ENCODE measurements at places on chromosomes 5 and 9.

DNA sequence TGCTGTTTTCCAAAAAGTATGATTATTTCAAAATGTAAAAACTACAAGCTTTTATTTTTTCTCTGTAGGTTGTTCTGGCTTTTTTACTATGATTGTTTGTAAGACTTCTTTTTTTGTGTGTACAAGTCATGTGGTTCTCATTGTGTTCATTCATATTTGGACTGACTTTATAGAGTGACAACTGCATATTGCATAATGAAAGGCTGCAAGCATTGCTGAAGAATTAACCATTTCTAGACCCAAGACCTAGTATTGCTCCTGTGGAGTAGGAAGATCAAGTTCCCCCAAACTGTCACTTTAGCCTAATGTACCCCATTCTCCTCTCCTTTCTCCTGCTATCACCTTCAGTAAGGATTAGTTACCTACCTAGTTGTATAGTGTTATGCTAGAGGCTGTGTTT, 10.0 kb downstream of the MAP1B start:
- no peak for DNase-seq

DNA sequence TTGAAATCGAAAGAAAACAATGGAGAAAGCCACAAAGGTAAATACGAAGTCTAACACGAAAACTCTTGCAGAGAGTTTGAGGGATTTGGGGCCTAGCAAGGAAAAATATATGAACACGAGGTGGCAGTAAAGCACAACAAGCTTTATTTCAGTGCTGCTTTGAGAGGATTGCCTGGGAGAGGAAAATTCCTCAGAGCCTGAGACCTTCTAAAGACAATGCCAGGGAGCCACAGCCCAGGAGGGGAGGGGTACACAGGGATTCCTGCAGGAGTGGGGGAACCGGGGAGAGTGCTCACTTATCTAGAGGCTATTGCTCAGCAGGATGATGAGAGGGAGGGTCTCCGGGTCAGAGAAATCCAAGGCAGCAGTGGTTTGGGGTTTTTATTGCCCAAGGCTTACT, 134.9 kb upstream of the ADCY2 start:
- DNase-seq: peak; percentile 12

- DNase-seq: no peak
Observed at GRCh38 chr5:6900247-6901227, 187.3 kb downstream of the TENT4A start.

DNA sequence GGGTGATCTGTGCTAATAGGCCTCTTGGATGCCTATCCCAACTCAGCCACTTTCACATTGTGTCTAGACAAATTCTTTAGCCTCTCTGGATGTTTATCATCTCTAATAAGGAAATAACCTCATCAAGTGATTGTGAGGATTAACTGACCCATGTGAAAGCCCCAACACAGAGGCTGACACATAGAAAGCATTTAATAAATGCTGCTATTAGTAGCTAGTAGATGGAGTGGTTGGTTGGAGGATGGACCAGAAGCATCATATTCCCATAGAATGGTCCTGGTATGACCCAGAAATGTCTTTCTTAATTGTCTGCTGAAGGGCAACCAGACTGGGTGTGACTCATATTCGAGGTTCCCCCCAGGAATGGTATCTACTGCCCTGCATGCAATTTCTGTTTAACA, 124.4 kb downstream of the PIK3R1 start:
- DNase-seq: no peak

GRCh38 chr5:59725392-59725767, 168.1 kb downstream of the PDE4D start:
- no peak for DNase-seq

DNA sequence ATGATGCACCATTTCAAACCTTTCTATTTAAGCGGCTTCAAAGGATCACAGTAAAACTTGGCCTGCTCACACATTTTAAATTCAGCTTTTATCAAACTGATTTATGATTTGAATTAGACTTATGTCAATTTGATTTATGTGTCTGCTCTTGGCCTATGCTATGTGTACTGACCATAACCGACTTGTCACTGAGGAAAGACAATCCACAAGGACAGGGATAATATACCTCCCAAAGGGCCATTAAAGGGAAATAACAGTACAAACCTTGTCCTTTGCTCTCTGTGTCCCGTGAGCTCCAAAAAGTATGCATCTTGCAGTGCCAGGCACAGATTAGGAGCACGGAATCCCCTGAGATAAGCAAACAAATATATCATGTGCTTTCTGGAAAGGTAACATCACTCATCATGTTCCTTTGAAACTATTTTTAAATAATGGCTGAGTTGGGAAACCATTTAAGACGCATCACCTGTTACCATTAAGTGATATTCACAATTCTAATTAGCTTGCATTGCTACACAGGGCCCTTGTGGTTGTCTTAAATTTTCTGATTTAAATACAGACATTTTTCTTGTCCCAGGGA, 31.9 kb upstream of the FTMT start:
- no peak for DNase-seq

GRCh38 chr9:135055181-135055580, 32.3 kb upstream of the OLFM1 start:
- no peak for DNase-seq

GRCh38 chr9:88291856-88292255, 96.4 kb upstream of the SPIN1 start:
- DNase-seq: no peak

DNA sequence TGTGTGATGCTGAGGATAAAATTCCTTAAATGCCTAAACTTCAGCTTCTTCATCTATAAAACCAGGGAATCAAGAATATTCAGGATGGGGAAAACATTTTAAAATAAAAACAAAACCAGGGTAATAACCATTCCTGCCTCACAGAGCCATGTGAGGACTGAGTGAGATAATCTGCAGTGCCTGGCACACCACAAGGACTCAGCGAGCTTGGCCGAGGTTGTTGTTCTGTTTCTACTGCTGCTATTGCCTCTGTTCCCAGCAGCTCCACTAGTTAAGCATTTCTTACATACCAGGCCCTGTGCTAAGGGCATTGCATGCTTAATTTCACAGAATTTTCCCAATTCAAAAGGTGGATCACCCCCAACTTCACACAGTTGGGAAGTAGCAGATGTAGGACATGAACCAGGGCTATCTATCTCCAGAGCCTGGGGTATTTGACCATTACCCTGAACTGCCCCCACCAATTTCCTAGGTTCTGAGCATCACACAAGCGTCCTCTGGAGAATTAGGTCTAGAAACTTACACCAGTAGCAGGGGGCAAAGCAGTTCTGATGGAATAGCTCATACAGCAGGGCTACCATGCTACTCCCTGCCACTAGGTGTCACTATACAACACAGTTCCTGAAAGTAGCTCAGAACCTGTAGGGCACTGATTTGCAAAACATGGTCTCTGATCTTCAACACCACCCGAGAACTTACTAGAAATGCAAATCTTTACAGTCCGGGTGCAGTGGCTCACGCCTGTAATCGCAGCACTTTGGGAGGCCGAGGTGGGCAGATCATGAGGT, 74.3 kb downstream of the LRSAM1 start:
- DNase-seq: no peak

GRCh38 chr5:74895906-74896305, 29.7 kb upstream of the FAM169A start:
- DNase-seq: peak; percentile 53

DNA sequence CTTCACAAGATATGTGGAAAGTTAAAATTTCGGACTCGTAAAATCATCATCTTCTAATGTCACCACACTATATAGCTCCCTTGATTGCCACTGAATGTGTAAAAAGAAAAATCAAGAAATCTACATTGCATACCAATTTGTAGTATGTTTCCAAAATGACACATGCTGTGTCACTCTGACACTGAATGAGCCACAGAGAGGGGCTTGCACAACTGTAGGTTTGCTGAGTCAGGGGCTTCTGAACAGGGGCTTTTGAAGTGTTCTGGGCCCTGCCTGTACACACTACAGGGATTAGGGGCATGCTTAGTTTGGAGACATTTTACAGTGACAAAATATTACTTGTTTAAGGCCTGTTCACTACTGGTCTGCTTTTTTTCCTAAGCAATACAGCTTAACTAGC, 234.4 kb upstream of the GRAMD2B start:
- no peak for DNase-seq

- DNase-seq: peak; percentile 55
Observed at GRCh38 chr5:74206579-74207550, 433.7 kb downstream of the ENC1 start.

DNA sequence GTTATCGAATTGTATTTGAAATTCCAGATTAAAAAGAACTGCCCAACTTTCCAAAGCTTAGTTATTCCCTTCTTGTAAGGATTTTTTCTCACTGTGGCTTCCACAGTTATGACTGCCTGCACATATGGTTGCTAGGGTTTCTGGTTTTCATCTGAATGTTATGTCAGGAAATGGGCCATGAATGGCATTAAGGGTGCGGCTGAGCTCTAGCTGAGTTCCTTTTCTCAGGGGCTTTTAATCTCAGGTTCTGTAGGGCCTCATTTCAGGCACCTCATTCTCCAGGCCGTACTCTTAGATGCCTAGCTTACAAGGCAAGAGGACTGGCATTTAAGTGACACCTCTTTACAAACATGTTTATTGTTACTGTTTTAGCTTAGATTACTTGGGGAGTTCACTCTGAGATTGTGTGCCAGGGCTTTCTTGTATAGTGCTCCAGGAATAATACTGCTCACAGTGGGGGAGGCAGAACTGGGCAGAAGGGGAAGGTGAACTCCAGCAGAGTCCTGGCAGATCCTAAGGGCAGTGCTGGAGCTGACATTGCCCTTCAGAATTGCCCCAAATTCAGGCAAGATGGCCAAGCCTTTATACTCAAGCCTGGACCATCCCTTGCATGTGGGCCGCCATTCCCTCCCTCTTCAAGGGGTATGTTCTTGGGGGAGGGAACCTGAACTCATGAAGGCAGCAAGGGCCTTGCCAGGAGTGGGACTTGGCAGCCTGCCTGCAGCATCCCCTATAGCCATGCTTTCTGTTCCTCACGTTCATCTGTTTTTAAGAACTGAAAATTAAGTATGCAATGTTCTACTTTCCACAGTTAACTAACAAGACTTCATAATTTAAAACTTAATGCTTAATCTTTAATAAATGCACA, 111.5 kb downstream of the KDM4C start:
- DNase-seq: no peak

DNA sequence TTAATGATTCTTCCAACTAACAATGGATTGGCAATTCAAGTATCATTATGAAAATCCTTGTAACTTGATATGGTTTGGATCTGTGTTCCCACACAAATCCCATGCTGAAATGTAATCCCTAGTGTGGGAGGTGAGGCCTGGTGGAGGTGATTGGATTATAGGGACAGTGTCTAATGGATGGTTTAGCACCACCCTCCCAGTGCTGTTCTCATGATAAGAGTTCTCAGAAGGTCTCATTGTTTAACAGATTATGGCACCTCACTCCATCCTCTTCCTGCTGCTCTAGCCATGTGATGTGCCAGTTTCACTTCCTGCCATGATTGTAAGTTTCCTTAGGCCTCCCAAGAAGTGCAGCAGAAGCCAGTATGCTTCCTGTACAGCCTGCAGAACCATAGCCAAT, 1116.2 kb upstream of the EDIL3 start:
- DNase-seq: no peak

DNA sequence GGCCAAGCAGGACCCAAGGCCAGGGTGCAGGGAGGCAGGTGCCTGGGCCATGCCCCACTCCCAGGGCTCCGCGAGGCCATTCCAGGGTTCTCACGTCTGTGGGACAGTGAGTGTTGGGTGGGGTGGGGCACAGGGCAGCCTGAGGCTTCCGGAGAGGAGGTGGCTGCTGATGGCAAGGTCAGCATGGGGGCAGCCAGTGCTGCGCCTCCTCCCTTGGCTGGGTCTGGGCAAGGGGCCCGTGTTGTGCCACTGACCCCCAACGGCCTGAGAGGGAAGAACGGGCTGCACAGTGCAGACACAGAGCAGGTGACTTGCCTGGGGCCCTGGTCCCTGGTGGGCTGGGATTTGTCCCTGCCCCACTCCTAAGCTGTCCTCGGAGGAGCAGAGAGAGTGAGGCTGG, 82.1 kb downstream of the RXRA start:
- DNase-seq: no peak

DNA sequence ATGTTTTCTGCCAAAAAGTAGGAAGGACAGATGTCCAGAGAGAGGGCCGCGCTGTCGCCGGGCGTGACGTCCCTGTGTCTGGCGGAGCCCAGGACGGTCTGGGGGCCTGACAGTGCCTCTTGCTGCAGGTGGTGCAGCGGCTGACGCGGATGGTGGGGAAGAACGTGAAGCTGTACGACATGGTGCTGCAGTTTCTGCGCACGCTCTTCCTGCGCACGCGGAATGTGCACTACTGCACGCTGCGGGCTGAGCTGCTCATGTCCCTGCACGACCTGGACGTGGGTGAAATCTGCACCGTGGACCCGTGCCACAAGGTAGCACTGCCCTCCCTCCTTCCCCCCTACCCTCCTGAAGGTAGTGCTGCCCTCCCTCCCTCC, 7.8 kb downstream of the NELFB start:
- DNase-seq: no peak

GRCh38 chr5:99005506-99005905, 76.7 kb upstream of the CHD1 start:
- DNase-seq: no peak

- no peak for DNase-seq
Observed at GRCh38 chr5:174423558-174423957, 300.8 kb upstream of the MSX2 start.

DNA sequence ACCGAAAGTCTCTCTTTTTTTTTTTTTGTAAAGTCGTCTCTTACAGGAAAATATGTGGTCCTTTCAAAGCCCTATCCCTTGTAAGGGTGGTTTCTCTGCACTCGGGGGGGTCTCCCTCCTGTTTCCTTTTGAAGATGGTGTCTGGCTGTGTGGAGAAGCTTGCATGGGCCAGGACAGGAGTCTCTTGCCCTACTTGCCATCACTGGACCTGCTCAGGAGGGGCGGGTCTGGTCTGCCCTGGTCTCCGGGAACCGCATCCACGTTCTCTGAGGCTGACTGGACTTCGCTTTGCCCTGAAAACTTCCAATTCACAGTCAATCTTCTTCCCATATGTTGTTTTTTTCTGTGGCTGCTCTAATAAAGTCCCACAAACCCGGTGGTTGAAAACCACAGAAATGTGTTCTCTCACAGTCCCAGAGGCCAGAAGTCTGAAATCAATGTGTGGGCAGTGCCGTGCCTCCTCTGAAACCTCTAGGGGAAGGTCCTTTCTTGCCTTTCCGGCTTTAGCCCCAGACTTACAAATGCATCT, 92.9 kb upstream of the IER5L start:
- no peak for DNase-seq

DNA sequence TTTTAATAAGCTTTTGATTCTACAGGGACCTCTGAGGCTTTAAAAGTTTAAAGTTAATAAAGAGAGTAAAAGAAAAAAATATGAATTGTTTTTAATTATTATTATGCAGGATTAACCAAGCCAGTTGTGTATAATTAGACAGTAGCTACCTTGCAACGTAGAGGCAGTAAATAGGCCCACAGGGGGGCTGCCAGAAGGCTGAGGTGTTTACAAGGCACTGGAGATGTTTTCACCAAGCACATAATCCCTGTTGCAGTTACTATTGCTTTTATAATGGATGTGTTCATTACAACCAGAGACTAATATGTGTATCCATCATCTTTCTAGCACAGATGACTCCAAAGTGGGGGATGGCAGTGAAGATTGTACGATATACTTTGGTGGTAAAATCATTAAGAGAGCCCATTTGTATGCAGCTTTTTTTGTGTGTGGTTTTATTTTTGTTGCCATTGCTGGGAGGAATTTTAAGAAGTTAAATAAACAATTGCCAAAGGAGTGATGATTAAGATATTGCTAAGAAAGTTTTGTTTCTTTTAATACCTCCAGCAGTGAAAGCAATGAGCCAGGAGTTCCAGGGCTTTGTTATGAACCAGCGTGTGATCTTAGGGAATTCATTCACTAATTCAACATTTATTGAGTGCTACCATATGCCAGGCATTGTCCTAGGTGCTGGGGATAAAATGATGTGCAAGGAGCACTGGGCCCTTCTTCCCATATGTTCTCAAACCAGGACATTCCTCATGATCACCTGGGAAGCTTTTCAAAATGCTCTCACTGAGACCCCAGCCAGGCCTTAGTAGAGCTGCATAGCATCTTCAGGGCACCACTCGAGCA, 138.7 kb upstream of the EFNA5 start:
- no peak for DNase-seq
